ENCODE measurements at places on chromosomes 6 and 20. TPM values are rescaled to one million over a fixed set of nuclear protein-coding genes. Genes with fewer than 3 reads are reported as not detected.

DNA sequence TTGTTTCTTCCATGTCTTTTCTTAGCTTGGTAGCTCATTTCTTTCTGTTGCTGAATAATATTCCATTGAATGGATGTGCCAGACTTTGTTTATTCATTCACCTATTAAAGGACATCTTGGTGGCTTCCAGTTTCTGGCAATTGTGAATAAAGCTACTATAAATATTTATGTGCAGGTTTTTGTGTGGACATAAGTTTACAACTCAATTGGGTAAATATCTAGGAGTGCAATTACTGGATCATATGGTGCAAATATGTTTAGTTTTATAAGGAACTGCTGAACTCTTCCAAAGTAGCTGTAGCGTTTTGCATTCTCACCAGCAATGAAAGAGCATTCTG, 16.8 kb upstream of the SDCBP2 start:
- no peak for DNase-seq

GRCh38 chr6:25652007-25652515, at the start of gene SCGN:
Gene SCGN (plus strand): TSS chr6:25652215. CDS start chr6:25652404, 189 bp downstream.
- peak; percentile 67 for DNase-seq

- no peak for DNase-seq
Measured at GRCh38 chr20:46365487-46366220, 40.8 kb downstream of the ELMO2 start.

DNA sequence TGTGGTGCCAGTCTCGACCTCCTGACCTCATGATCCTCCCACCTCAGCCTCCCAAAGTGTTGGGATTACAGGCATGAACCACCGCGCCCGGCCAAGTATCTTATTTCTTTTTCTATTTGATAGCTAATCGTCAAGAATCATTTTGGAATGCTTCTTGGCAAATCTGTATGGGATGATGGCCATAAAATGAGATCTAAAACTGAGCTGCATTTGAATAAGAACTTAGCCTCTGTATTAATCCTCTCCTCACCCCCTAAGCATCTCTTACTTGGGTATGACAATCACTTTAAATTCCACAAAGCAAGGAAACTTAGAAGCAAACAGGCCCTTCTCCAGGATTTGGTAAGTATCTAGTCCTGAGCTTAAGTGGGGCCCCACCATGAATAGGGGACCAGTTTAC, 108.9 kb upstream of the BTBD3 start:
- no peak for DNase-seq

Gene DAAM2
- total RNA-seq = 11.5 TPM

Gene NMBR
- total RNA-seq = not detected

Gene FBXO30
- 14.0 TPM for total RNA-seq

Gene SCGN
- 4.1 TPM for total RNA-seq
